Left ventricle myocardium inferior (tissue), 1 donor: ENCODE measurements at places on chromosomes 1 and 21. TPM values are rescaled to one million over a fixed set of nuclear protein-coding genes. Genes with fewer than 3 reads are reported as not detected.

GRCh38 chr21:14763695-14764064 lies 217.6 kb upstream of the SAMSN1 start:
- DNase-seq = no peak

- DNase-seq = no peak
Observed at GRCh38 chr21:40684726-40685125, 162.2 kb downstream of the DSCAM start.

- no peak for DNase-seq
Observed at GRCh38 chr1:202117898-202118371, 4.8 kb upstream of the GPR37L1 start.

Gene EPHB2
- 2.0 TPM for total RNA-seq
